ENCODE measurements at places on chromosomes 5 and 9.

DNA sequence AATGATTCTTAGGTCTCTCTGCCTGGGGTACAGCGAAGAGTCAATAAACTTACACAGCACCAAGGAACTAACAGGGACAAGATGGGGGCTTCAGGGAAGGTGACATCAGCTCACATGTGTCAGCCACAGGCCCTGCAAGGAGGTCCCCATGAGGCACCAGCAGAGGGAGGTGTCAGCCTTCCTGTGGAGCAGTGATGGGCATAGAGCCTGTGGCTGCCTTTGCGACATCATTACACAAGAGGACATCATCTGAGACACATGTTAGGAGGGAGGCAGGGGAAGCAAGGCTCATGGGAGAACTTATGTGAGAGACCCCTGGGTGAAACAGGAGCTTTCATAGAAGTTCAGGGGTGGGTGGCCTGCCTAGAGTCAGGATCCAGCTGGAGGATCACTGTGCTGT is 389.6 kb downstream of the SEMA5A start:
- no peak for DNase-seq

GRCh38 chr5:175384724-175385552 is 59.0 kb downstream of the DRD1 start:
- DNase-seq: no peak

DNA sequence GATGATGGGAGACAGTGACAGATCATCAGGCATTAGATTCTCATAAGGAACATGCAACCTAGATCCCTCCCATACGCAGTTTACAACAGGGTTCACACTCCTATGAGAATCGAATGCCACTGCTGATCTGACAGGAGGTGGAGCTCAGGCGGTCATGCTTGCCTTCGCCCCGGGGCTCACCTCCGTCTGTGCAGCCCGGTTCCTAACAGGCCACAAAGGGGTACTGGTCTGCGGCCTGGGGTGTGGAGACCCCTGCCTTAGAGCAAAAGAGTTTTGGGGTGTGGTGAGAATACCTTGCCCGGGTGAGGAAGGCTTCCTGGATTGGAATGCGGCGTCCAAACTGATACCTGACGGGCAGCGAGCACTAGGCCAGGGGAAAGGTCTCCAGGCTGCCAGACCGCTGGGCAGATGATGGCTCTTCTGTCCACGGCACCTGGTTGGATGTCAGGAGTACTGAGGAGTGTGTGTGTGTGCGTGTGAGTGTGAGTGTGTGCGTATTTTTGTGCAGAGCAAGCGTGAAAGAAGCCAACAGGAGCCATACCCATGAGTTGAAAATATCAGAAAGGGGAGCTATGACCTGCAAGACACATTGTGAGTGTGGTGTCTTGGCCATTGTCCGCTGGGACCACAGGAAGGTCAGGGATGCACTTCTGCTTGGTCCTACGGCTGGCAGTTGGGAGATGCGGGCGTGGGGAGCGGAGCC is 55.4 kb downstream of the ACER2 start:
- no peak for DNase-seq

- no peak for DNase-seq
Observed at GRCh38 chr9:94639999-94640376, 670 bp upstream of the FBP1 start.

DNA sequence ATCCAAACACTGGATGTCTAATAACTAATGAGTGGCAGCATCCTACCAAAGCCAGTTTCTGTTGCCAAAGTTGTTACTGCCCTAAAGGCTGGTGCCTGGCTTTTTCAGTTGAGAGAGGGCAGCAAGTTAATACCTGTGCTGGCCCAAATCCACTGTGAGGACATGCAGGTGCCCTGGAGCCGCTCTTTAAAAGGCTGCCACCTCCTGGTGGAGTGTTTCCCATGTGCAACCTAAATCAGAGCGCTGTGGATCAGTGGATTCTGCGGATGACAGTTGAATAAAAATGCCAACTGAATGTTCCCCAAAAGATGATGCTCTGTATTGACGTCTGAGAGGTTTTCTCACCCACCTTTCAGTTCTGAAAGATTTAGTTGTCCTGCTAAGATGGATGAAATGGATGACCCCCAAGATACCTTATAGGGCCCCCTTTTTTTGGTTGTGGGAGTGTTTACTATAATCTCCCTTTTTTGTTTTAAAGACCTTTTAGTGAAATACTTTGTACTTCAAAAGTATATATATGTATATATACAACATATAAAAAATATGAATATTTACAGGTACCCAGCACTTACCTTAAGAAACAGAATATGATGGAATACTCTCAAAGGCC is 146.4 kb downstream of the EGFLAM start:
- no peak for DNase-seq

Data from stimulated activated CD4-positive, alpha-beta T cell treated with anti-CD3 and anti-CD28 coated beads, Interleukin-12 subunit alpha, Interleukin-12 subunit beta, amount 100 ng/mL, for 48 hours (primary cell).